Upper lobe of left lung (tissue), 6 donors: ENCODE measurements at places on chromosomes 11 and 22. TPM values are rescaled to one million over a fixed set of nuclear protein-coding genes. Genes with fewer than 3 reads are reported as not detected.
A peak's percentile ranks its signal among the peaks of the same experiment; 100 is the strongest.

Gene CBLIF
- not detected for total RNA-seq

GRCh38 chr11:8357891-8358566, 94.4 kb upstream of the LMO1 start:
- H3K4me3 ChIP-seq: no peak overlapping the region
- H3K36me3 ChIP-seq: no peaks in the 10 kb centered on the region
- no peaks in the 10 kb centered on the region for H3K27me3 ChIP-seq
- peaks cover 6% of the 10 kb centered on the region for H3K4me1 ChIP-seq
- no peak for DNase-seq
- H3K27ac ChIP-seq: no peak overlapping the region

- peak; percentile 92 for DNase-seq
- no peaks in the 10 kb centered on the region for H3K27me3 ChIP-seq
Measured at GRCh38 chr22:36405671-36406538, 18.1 kb upstream of the MYH9 start.

- no peaks in the 10 kb centered on the region for H3K4me1 ChIP-seq
- peaks cover 15% of the 10 kb centered on the region for H3K36me3 ChIP-seq
- DNase-seq: no peak
- H3K27me3 ChIP-seq: no peaks in the 10 kb centered on the region
- H3K4me3 ChIP-seq: no peak overlapping the region
- no peak overlapping the region for H3K27ac ChIP-seq
Measured at GRCh38 chr11:11946180-11946579, 62.2 kb downstream of the DKK3 start.

GRCh38 chr11:131910523-131911387, 540.3 kb downstream of the NTM start:
- no peak overlapping the region for H3K27ac ChIP-seq
- H3K4me3 ChIP-seq: peak overlapping the region; percentile 14
- H3K27me3 ChIP-seq: no peaks in the 10 kb centered on the region
- no peaks in the 10 kb centered on the region for H3K36me3 ChIP-seq

Gene GAL
- total RNA-seq: not detected

- no peak overlapping the region for H3K4me3 ChIP-seq
- H3K27me3 ChIP-seq: no peaks in the 10 kb centered on the region
- DNase-seq: no peak
Measured at GRCh38 chr11:125084761-125085231, 21.7 kb downstream of the SLC37A2 start.

DNA sequence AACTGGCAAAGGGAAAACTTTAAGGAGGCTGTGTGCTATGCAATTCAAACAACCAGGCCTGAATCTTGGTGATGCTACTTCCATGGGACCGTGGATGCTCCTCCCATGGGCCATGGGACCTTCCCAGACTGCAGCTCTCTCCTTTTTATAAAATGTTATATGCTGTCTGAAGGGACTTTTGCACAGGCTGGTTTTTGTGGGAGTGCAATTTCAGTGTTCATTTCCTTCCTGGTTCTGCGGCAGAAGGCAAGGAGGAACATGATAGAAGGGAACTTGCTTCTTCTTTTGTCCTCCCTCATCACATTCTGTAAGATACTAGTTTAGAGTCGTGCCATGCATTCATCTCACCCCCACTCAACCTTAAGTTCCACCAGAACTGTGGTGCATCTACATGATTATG, 68.9 kb downstream of the C11orf58 start:
- no peaks in the 10 kb centered on the region for H3K36me3 ChIP-seq
- H3K27ac ChIP-seq: no peak overlapping the region
- no peak overlapping the region for H3K4me3 ChIP-seq
- DNase-seq: no peak

DNA sequence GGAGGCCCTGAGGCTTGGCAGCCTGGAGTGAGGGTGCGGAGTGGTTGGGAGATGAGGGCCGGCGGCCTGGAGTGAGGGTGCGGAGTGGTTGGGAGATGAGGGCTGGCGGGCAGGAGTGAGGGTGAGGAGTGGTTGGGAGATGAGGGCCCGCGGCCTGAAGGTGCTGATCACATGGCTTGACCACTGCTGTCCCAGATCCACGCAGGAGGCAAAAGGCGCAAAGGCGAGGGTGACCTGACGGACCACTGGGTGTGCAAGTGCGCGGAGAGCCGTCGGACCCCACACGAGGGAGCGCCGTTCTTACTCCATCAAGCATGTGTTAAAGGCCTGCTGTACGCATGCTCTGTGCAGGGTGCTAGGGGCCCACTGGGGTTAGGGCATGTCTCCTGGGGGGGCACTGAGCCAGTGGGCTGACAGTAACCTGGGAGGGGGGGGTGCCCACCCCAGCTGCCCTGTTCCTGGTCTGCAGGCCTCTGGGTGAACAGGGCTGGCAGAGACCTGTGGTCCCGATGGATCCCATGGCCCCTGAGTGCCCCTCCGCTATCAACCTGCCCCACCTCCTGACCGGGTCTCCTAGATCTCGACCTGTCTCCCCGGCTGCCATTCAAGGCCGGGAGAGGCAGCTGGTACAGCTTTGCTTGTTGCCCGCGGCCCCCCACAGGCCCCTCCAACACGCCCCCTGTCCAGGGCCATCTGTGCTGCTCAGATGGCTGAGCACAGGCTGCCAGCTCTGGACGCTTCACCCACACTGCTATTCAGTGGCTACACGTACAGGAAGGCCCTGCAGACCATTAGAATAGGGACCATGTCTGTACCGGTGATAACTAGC, 21.1 kb downstream of the MRGPRD start:
- no peak overlapping the region for H3K27ac ChIP-seq
- H3K4me1 ChIP-seq: peaks cover 7% of the 10 kb centered on the region
- H3K27me3 ChIP-seq: no peaks in the 10 kb centered on the region
- H3K36me3 ChIP-seq: no peaks in the 10 kb centered on the region

GRCh38 chr11:63499874-63500273, 6.0 kb upstream of the LGALS12 start:
- no peaks in the 10 kb centered on the region for H3K27me3 ChIP-seq
- no peak for DNase-seq
- H3K27ac ChIP-seq: no peak overlapping the region
- H3K4me3 ChIP-seq: no peak overlapping the region
- no peaks in the 10 kb centered on the region for H3K36me3 ChIP-seq

Gene KREMEN1
- total RNA-seq: 17.4 TPM

Gene MOV10L1
- 0.47 TPM for total RNA-seq

DNA sequence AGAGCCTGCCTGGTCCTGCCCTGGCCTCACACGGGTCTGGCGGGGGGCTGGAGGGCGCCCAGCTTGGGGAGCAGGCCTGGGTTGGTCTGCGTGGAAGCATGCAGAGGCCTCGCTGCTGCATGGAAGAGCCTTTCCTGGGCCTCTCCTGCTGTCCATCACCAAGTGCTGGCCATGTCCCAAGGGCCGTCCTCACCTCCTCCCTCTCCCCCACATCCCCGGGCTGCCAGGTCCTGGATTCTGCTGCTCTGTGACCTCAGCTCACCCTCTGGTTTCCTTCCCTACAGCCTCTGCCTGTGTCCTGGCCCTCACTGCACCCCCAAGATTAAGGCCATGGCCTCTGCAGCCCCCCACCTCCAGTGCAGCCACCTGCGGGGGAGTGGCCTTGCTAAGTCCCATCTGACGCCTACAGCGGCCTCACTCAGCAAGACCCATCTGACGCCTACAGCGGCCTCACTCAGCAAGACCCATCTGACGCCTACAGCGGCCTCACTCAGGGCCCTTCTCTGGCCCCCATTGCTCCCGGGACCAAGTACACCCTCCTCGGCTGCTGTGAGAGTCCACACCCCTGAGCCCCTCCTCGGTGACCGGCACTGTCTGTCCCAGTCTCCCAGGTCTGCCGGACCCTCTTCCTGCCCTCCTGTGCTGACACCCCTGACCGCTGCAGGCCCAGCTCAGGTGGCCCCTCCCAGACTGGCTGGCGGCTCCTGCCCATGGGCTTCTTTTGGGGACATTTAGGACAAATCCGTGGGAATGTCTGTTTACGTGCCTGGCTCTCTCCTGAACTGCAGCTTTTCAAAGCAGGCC, 119.5 kb upstream of the B3GAT1 start:
- no peaks in the 10 kb centered on the region for H3K4me1 ChIP-seq
- no peaks in the 10 kb centered on the region for H3K36me3 ChIP-seq
- H3K4me3 ChIP-seq: no peak overlapping the region
- no peaks in the 10 kb centered on the region for H3K27me3 ChIP-seq

DNA sequence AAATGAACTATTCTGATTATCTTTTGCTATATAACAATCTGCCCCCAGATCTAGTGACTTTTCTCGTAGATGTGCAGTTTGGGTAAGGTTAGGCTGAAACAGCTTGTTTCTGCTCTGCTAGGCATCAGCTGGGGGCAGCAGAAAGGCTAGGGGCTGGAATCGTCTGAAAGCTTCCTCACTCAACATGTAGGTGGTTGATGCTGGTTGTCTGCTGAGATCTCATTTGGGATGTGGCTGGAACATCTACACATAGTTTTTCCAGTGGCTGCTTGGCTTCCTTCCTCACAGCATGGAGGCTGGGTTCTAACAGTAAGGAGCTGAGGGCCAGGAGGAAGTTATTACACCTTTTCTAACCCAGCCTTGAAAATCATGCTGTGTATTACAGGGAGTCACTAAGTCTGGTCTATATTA, 30.2 kb downstream of the USP47 start:
- H3K4me1 ChIP-seq: peaks cover 15% of the 10 kb centered on the region
- no peak for DNase-seq
- no peaks in the 10 kb centered on the region for H3K27me3 ChIP-seq
- H3K27ac ChIP-seq: no peak overlapping the region
- peaks cover 3% of the 10 kb centered on the region for H3K36me3 ChIP-seq

DNA sequence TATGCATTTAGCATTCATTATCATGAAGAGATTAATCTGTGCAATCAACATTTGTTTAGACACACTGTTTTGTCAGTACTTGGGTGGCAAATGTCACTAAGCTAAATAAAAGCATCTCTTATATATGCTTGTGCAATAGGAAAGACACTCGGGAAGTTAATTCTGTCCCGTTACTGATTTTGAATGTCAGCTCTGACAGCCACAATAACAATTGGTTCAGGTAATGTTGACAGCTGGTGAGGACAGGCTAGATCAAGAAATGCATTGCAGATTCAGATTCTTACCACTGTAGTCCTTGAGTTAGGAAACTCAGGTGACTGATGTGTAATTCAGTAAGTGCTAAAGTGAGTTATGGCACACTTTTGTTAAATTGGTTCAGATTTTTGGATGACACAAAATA, 523.8 kb upstream of the FAT3 start:
- no peak overlapping the region for H3K4me3 ChIP-seq
- no peaks in the 10 kb centered on the region for H3K4me1 ChIP-seq
- DNase-seq: no peak
- H3K36me3 ChIP-seq: no peaks in the 10 kb centered on the region
- H3K27me3 ChIP-seq: no peaks in the 10 kb centered on the region
- no peak overlapping the region for H3K27ac ChIP-seq

DNA sequence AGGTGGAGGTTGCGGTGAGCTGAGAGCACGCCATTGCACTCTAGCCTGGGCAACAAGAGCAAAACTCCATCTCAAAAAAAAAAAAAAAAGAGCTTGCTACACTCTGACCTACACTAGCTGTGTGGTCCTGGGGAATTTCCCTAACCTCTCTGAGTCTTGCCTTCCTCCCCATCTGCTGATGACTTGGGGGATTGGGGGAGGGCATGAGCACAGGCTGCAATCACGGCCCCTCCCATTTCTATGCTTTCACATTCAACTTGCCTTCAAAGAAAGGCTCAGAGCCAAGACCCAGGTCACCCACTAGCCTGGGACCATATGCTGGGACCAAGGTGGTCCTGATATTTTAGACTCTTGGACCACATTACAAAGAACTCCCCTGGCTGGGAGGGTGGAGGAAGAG, 39.8 kb upstream of the TEF start:
- H3K27me3 ChIP-seq: no peaks in the 10 kb centered on the region
- no peaks in the 10 kb centered on the region for H3K4me1 ChIP-seq
- no peak overlapping the region for H3K4me3 ChIP-seq
- no peak overlapping the region for H3K27ac ChIP-seq
- peaks cover 76% of the 10 kb centered on the region for H3K36me3 ChIP-seq
